ENCODE measurements at places on chromosomes 4 and X.
A peak's percentile ranks its signal among the peaks of the same experiment; 100 is the strongest.

GRCh38 chr4:4981827-4982226 is 37.4 kb downstream of the CYTL1 start:
- no peak for DNase-seq

DNA sequence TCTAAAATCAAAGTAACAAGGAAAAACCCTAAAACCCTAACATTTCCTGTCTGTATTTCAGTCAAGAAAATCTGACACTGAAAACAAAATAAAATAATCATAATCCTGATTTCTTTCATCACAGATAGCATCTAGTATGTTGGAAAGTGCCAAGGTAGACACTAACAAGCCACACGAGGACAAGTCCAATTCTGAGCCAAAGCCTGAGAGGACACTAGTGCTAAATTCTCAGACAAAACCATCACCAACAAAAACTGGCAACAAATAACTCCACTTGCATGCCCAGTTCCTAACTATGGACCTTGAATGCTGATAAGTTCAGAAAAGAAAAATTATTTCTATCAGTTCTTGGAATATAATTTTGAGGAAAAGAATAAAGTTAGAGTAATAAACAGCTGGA is 113.7 kb downstream of the MANBA start:
- no peak for DNase-seq

DNA sequence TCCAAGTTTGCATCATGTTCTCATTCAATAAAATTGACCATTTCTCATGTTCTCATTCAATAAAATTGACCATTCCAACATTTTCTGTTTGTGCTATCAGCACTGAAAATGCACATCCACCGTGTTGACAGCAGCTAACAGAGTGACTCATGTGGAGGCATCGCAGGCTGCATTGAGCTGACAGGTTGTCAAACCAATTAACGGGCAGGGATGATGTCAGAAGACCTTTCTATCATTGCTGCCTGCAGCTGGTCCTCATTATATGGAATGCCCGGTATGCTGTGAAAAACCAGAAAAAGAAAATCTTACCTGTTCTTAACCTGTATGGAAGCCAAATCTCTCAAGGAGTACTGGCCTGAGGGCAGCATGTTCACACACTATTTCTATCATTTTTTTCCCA is 202.0 kb downstream of the SMIM20 start:
- DNase-seq, result peak; percentile 12

DNA sequence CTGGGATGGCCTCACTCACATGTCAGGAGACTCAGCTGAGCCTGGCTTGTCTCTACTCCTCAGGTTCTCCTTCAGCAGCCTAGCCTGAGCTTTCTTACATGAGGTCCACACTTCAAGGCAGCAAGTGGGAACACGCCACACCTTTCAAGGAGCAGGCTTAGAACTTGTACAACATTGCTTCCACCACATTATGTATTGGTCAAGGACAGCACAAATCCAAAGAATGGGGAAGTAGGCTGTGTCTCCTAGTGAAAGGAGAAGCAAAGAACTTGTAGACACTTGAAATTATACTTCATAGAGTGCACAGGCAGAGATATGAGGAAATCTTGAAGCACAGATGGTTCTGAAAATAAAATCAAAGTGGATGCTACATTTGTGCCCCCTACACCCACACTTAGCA is 120.9 kb upstream of the NOCT start:
- no peak for DNase-seq

DNA sequence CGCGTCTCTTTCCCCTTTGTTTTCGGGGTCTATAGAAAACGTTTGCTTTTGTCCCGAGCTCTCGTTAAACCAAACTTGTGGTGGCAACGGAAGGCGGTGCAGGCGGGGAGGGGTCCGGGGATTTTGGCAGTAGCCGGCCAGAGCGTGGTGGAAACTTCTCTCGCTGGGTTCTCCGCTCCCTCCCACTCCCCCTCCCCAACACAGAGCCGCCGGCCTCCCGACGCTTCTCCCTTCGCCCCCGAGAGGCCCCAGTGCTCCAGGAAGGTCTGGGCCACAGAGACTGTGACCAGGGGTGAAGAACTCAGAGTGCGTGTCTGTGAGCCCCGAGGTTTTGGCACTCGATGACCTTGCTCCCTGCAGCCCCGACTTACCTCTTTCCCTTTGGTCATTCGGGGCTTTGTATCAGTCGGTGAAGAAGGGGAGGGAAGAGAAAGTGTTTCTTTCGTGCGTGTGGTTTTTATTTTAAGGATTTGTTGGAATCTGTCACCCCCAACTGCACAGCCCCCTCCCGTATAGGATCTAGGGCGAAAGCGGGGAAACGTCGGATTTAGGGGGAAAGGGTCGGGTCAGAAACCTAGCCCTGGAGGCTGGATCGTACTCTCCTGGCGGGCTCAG is 9.0 kb upstream of the BCOR start:
- DNase-seq, result no peak

DNA sequence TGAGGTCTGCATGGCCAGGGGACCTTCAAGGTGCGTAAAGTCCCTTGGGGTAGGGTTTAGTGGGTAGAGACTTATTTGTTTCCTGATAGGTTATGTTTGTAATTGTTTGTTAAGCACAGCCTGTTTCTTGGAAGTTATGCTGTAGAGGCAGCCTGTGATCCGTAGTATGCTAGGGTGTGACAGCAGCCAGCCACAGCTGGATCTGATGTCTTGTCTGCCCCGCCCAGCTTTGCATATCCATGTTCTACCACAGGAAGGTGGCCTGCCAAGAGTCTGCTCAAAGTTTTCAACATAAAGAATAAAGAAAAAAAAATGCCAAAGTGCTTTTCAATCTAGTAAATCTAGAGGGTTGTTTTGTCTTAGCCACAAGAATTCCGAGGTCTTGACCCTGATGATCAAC is 19.1 kb upstream of the PRRG3 start:
- no peak for DNase-seq

GRCh38 chr4:138275963-138276621 is 33.9 kb upstream of the SLC7A11 start:
- DNase-seq, result no peak

- no peak for DNase-seq
These were observed 902.1 kb downstream of the TRAM1L1 start for GRCh38 chr4:116183241-116183640.

DNA sequence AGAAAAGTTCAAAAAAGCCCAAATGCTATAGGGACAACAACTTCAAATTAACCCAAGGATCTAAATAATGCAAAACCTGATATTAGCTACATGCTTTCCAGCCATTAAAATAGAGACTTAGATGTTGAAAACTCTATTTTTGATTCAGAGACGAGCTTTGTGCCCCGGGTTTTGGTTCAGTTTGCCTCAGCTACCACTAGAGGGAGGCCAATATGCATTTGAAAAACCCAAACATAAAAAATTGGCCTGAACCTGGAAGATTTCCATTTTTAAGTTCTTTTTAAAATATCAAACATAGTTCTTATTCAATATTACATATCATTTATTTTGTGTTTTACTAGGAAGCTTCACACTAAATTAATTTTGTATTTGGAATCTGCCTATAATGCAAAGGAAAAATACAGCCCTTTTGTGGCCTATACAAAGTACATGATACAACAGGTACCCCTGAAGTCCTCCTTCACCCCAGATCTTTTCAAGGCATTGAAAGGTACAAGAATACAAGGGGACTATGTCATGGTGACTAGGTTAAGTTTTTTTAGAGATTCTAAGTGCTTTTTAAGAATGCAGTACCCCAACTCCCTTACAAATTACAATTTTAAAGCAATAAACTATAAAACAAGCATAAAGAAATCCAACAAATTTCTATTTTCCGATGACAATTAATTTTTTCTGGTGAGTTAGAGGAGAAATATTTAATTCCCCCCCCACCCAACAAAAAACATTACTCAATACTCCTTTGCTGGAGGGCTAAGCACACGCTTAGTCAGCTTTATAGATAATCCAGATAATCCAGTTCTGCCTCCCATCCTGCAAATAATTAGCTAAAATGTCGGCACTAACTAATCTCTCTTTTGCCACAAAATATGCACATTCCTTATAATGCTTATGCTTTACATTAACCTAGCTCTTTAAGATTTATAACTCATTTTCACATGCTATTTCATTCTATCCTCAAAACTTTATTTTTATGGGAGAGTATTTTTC is 97.7 kb upstream of the PTPN13 start:
- DNase-seq, result peak; percentile 72

DNA sequence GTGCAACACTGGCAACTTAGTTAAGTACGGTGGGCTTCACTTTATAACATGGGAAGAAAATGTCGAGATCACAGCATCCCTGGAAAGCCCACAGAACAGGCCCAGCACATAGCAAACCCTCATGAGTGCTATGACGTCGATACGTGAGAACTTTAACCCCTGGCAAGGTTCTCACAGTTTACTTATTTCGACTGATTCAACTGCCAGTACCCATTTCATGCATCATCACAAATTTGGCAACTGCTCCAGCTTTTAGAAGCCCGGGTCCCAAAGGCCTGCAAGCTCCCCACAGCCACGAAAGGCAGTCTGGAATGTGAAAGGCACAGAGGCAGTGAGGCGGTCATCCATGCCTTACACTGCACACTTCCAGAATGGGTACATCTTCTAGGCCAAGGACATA is 41.2 kb downstream of the RELL1 start:
- DNase-seq, result no peak

- no peak for DNase-seq
These were observed 51.7 kb upstream of the SLC10A4 start for GRCh38 chr4:48431401-48431800.

DNA sequence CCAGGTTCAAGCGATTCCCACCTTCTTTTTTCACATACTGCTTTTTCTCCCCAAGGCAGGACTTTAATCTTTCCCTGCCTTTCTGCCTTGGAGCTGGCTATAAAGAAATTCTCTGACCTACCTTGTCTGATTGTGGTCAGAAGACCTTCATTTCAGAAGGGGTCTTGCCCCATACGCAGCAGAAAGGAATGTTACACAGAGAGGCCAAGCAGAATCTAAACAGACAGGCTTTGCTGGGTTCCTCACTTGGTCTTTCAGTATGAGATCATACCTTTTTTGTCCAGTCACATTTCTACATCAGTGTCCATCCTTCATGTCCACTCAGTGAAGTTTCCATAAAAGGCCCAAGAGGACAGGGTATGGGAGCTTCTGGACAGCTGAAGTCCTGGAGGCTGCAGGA is 108.3 kb upstream of the RBPJ start:
- DNase-seq, result no peak

- DNase-seq, result no peak
These were observed 258.7 kb upstream of the SLC7A11 start for GRCh38 chr4:138500869-138501268.

DNA sequence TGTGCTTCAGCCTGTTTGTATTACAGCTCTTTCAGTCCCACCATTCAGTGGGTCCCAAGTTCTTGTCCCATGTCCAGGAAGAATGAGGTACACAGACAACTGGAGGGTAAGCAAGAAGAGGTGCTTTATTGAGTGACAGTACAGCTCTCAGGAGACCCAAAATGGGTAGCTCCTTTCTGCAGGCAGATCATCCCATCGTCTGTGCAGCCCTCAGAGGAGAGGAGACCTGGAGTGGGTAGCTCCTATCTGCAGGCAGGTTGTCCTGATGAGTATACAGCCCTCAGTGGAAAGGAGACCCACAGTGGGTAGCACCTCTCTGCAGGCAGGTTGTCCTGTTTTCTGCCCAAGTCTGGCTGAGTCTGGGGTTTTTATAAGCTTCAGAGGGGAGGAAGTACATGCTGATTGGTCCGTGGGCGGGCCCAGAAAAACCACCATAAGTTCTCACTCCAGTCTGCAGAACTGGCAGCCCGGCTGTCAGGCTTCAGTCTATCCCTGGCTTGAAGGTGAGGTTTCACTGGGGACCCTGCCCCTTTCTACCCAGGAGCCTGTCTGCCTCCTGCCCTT is 18.0 kb downstream of the GRK4 start:
- DNase-seq, result no peak

Data from hepatocyte (in vitro differentiated cells).